ENCODE measurements at places on chromosomes 7 and 10.

GRCh38 chr7:31190906-31191305, 138.8 kb downstream of the ADCYAP1R1 start:
- DNase-seq: no peak

- no peak for DNase-seq
These were observed 330.9 kb upstream of the ZNF32 start for GRCh38 chr10:43979551-43979950.

DNA sequence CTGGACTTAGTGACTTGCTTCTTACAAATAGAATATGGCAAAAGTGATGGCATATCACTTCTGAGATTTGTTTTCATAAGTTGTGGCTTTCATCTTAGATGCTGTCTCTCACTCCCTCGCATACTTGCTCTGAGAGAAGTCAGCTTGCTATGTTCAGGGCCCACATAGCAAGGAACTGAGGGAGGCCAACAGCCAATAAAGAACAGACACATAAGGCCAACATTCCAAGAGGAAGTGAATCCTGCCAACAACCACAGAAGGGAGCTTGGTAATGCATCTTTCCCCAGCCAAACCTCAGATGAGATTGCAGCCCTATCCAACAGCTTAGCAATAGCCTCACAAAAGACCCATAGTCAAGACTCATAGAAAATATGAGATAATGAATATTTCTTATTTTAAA, 39.2 kb upstream of the DMTF1 start:
- DNase-seq: no peak

GRCh38 chr10:48305905-48306264, 592 bp upstream of the MAPK8 start:
- DNase-seq: no peak

DNA sequence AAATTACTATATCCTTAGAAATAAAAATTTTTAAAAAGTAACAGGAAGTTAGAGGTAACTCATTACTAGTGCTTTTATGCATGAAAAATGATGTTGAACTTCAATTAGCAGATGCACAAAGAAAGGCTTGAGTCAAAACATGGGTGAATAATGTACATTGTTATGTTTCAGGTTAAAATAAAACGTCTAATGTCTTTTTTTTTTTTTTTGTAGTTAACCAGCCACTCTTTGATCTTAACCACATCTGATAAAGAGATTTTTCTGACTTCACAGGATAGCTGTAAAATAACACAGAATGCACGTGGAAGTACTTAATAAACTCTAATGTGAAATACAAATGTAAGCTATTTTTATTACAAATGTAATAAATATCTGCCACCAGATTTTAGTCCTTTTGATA, 61.7 kb downstream of the GSAP start:
- no peak for DNase-seq

GRCh38 chr7:157475601-157476000, 138.8 kb downstream of the DNAJB6 start:
- DNase-seq: no peak

DNA sequence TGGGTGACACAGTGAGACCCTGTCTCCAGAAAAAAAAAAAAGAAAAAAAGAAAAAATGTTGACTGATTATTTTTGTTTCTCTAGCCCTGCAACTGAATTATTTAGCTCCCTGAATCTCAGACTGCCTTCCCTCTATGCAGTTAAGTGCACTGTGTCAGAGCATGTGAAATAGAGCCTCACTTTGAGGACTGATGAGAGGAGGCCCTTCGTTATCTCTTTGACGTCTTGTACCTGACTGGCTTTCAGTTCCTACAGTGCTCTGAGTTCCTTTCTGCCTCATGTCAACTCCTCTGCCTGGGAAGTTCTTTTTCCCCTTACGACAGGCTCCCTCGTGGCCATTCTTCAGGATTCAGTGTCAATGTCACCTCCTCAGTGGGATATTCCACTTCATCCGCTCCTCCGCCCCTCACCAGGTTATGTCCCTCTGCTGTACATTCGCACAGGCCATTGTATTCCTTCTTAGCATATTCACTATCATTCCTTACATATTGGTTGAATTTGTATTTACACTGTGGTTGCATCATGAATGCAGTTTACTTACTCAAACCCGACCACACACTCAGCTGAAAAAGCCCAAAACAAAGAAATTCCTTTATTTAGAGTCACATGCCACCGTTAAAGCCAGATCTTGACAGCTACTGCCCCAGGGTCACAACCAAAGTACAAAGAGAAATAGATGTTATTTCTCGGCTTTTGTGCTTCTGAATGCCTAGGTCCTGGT, 18.1 kb upstream of the CAMK2G start:
- no peak for DNase-seq

- DNase-seq: no peak
These were observed 92.5 kb downstream of the MTPN start for GRCh38 chr7:135884495-135885232.

DNA sequence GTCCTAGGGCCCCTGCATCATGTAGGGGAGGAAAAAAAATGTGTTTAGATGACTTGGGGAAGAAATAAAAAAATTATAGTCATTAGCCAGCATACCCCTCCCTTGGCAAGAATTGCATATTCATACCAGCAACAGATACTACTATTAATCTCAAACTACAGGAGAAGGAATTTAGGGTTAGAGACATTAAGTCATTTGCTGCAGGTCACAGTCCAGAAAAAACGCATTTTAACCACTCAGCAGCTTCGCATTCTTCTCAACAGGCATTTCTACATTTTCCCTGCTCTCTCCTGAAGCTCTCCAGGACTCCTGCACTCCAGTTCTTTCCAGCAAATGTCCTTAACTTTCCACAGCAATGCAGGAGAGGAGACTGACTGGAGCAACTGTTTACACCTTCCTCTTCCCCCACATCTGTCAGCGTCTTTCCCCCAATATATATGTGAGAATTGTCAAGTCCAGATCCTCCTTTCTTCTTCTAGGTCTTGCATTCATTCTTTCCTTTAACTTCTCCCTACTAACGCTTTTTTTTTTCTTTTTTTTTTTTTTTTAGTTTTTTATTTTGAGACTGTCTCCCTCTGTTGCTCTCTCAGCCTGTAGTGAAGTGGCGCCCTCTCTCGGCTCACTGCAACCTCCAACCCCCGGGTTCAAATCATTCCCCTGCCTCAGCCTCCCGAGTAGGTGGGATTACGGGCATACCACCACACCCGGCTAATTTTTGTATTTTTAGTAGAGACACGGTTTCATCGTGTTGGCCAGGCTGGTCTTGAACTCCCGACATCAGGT, 35.6 kb downstream of the PRPS1L1 start:
- no peak for DNase-seq

- DNase-seq: no peak
These were observed 24.9 kb upstream of the SEC61G start for GRCh38 chr7:54783952-54784351.

- DNase-seq: no peak
These were observed 25.6 kb upstream of the PLEKHA1 start for GRCh38 chr10:122348935-122349361.

DNA sequence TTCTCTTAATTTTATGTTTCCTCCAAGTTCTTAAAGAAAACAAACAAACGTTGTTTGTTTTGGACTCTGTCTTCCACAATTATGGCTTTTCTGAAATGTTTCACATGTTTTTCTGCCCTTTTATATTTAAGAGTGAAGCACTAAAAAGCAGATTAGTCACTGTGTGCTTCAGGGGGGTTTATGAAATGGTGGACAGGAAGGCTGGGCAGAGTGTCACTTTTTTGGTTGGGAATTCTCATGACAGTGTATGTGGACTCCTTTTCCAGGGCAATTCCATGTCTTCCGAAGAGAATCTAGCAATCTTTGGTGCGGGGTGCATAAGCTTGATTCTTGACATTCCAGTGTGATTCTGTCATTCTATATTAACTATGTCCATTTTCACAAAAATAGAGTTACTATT, 669.4 kb downstream of the PARD3 start:
- no peak for DNase-seq

- no peak for DNase-seq
These were observed 125.5 kb downstream of the PTPN20 start for GRCh38 chr10:47036771-47037170.

DNA sequence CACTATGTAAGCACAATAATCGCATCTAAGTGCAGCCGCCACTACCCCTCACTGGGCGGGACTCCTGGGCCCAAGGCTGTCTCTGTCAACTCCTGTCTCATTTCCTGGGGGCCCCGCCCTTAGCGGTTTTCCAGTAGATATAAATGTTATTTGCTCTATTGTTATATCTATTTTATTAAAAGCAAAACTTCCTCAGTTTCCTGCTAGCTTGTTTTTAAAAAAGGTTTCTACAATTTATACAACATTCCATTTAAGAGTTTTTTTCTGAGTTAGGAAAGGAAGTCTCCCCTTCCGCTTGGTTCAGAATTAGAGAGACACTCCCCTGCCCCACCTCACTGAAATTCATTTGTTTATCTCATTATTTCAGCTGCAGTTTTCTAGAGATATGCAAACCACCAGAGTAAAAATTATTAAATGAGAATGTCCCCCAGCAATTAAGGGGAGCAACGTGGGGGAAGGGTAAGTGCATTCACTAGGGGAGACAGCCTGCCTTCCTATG, 82.7 kb downstream of the RAMP3 start:
- no peak for DNase-seq

DNA sequence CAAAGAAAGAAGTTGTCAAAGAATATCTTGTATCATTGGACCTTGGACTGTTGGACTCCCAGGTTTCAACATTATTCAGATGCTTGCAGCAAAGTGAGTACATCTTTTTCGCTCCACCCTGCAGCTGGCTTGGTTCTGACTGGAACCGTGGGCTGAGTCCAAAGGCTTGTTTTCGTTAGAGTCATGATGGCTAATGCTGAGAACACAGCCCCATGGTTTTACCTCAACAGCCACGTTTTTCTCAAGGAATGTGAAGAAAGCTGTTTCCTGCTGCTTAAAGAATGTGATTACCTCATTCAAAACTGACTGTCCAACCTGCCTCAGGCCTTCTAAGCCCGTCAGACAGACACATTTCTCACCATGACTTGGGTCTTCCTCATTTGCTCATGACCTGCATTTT, 69.5 kb downstream of the STEAP1B start:
- no peak for DNase-seq

- no peak for DNase-seq
These were observed 305.2 kb downstream of the FRMD4A start for GRCh38 chr10:14025283-14026189.

DNA sequence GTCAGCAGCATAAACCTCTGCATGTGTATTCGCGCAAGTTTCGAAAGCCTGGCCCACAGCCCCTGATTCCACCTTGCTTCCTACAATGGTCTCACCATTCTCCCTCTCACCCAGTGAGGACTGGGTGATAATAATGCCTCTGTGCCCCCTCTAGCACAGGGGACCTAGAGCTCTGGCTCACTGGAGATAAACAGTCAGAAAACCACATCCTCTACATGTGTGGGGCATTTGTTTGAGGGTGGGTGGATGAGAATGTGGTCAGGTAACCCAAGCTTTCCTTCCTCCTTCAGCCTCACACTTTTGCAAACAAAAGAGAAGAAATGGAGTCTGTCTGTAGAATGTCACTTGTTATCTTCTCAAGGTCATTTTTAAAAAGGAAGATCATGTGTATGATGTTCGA, 373.5 kb downstream of the KCNMA1 start:
- DNase-seq: no peak

GRCh38 chr7:70005891-70006260, 407.6 kb downstream of the AUTS2 start:
- DNase-seq: no peak

DNA sequence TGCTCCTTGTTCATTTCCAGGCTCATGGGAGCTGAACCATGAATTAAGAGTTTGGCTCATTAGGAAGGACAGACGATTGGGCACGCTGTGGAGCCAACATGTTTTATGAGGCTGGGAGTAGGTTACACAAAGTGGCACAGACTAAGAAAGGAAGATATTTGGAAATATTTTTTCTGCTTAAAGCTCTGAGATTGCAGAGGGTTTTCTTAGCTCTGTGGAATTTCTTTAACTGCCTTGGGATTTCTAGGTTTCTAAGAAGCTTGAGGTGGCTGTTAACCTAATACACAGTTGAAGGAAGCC, 344.6 kb downstream of the RNLS start:
- DNase-seq: no peak
